ENCODE measurements at places on chromosomes 5 and 9. TPM values are rescaled to one million over a fixed set of nuclear protein-coding genes. Genes with fewer than 3 reads are reported as not detected.

- no peak overlapping the region for H3K4me3 ChIP-seq
- no peak overlapping the region for H3K27ac ChIP-seq
- H3K36me3 ChIP-seq: no peaks in the 10 kb centered on the region
- no peaks in the 10 kb centered on the region for H3K27me3 ChIP-seq
- H3K4me1 ChIP-seq: no peaks in the 10 kb centered on the region
Measured at GRCh38 chr5:155767470-155767869, 559.5 kb upstream of the SGCD start.

GRCh38 chr9:100428871-100429654 lies 2.1 kb downstream of the MSANTD3 start:
- no peaks in the 10 kb centered on the region for H3K27me3 ChIP-seq
- DNase-seq: peak; percentile 98
- H3K4me3 ChIP-seq: peak overlapping the region; percentile 90
- H3K4me1 ChIP-seq: peaks cover 40% of the 10 kb centered on the region
- H3K27ac ChIP-seq: peak overlapping the region; percentile 95

DNA sequence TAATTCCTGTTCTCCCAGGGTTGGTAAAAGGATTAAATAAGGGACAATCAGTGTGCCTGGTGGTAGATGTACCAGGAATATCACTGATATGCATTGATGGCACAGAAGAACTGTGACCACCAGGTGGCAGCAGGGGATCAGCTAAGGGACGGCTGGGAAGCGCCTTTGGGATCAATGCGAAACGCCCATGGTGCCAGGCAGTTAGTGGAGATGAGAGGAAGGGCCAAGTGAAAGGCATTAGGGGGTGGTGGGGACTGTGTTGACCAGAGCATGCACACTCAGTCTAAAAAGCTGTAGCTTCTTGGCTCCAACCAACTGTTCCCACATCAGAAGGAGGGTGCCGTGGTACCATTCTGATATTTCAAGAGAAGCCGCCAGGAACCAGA lies 55.6 kb downstream of the ARHGEF37 start:
- H3K4me3 ChIP-seq: no peak overlapping the region
- no peak overlapping the region for H3K27ac ChIP-seq
- no peaks in the 10 kb centered on the region for H3K27me3 ChIP-seq
- peak; percentile 90 for DNase-seq

The SHISAL2B gene
- not detected for total RNA-seq

The SMIM32 gene
- not detected for total RNA-seq

All from GM23248 (cell line).